ENCODE measurements at places on chromosomes 13 and 19. TPM values are rescaled to one million over a fixed set of nuclear protein-coding genes. Genes with fewer than 3 reads are reported as not detected.

NKPD1 gene
- polyA plus RNA-seq: 0.55 TPM

YJEFN3 gene
- polyA plus RNA-seq: 17.2 TPM

VSTM1 gene
- polyA plus RNA-seq: 0.12 TPM

CNMD gene
- 87.4 TPM for polyA plus RNA-seq

ZNF573 gene
- 6.3 TPM for polyA plus RNA-seq

IFNL3 gene
- polyA plus RNA-seq: 0.11 TPM

PGLYRP2 gene
- not detected for polyA plus RNA-seq

CADM4 gene
- 13.5 TPM for polyA plus RNA-seq

ZNF497 gene
- 1.4 TPM for polyA plus RNA-seq

SYDE1 gene
- polyA plus RNA-seq: 16.1 TPM

HIPK4 gene
- 0.57 TPM for polyA plus RNA-seq

ACP7 gene
- polyA plus RNA-seq: 0.58 TPM

FGF21 gene
- polyA plus RNA-seq: 0.80 TPM

ZNF28 gene
- polyA plus RNA-seq: 7.3 TPM

LILRB2 gene
- polyA plus RNA-seq: not detected

TNNI3 gene
- 67.9 TPM for polyA plus RNA-seq

CYP4F8 gene
- polyA plus RNA-seq: not detected

FXYD3 gene
- 0.33 TPM for polyA plus RNA-seq

HS6ST3 gene
- polyA plus RNA-seq: 0.39 TPM

C19orf81 gene
- 22.0 TPM for polyA plus RNA-seq

GNG7 gene
- polyA plus RNA-seq: 2.8 TPM

SERPINE3 gene
- 1.0 TPM for polyA plus RNA-seq

CD79A gene
- polyA plus RNA-seq: 0.83 TPM

BST2 gene
- 117 TPM for polyA plus RNA-seq

ZNF470 gene
- polyA plus RNA-seq: 1.9 TPM

SRRM5 gene
- 0.06 TPM for polyA plus RNA-seq

PPAN gene
- 74.7 TPM for polyA plus RNA-seq

NLRP7 gene
- polyA plus RNA-seq: 0.75 TPM

NLRP5 gene
- polyA plus RNA-seq: not detected

C19orf38 gene
- 0.77 TPM for polyA plus RNA-seq

IZUMO2 gene
- 1.9 TPM for polyA plus RNA-seq

CA11 gene
- polyA plus RNA-seq: 71.4 TPM

ICAM4 gene
- polyA plus RNA-seq: 4.1 TPM

ATP4A gene
- 1.4 TPM for polyA plus RNA-seq

ZNF844 gene
- polyA plus RNA-seq: 2.7 TPM

LCP1 gene
- 0.35 TPM for polyA plus RNA-seq

RXFP2 gene
- polyA plus RNA-seq: not detected

KCNJ14 gene
- polyA plus RNA-seq: 0.45 TPM

MIER2 gene
- polyA plus RNA-seq: 30.3 TPM

OXGR1 gene
- polyA plus RNA-seq: 1.8 TPM

THAP8 gene
- polyA plus RNA-seq: 11.1 TPM

FUT2 gene
- polyA plus RNA-seq: 8.2 TPM

IL17D gene
- 0.57 TPM for polyA plus RNA-seq

ZNF492 gene
- polyA plus RNA-seq: not detected
